ENCODE measurements at places on chromosomes 1 and 21. TPM values are rescaled to one million over a fixed set of nuclear protein-coding genes. Genes with fewer than 3 reads are reported as not detected.

Gene RGSL1
- total RNA-seq = not detected

DNA sequence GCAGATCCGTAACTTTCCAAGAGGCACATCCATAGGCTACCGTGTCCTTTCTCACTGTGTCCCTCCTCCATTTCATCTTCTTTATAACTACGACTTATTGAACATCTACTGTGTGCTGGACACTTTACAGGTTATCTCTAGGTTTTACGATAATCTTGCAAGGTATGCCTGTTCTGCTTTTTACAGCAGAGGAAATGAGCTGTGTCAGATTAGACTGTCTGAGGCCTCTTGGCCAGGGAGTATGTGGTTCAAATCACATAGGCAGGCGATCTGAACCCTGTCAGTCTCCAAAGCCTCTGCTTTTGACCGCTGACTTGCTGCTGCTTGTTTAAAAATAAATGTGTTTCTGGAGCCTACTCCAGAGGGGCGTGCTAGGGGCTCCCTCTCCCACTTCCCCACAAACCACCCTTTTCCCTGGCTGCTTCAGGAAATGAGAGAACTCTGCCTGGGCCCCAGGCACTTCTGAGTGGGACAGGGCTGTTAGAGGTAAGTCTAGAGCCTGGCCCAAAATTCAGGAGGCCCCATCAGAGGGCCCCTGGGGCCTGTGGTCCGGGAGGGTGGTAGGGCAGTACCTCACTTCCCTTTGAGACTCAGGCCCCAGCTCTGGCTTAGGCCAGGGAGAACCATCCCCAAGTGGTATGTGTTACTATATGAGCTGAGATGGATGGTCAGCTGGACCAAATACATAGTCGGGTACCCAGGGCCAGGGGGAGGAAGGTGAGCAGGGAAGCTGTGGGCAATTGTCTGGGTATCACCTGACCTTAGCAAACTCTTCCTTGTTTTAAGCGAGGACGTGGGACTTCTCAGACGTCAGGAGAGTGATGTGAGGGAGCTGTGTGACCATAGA lies 4.4 kb downstream of the PSEN2 start:
- no peak for DNase-seq

Gene SPRR2G
- total RNA-seq = not detected

DNA sequence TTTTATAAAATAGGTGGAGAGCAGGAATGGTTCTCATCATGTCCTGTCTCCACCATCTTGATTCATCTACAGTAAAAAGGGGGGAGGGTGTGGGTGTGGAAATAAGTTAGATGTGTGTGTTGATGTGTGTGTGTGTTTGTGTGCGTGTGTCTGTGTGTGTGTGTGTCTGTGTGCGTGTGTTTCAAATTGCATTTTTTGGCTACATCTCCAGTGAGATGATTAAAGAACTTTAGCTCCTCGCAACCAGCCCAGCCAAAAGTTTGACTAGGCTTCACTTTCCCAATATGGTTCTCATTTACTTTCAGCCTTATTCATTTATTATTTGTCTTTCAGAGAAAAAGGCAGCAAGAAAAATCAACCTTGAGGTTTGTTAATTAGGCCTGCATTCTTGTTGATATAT lies 14.7 kb upstream of the HAO2 start:
- DNase-seq = no peak

Gene TNFRSF18
- not detected for total RNA-seq

GRCh38 chr1:192595299-192595698 lies 19.7 kb downstream of the RGS1 start:
- no peak for DNase-seq

DNA sequence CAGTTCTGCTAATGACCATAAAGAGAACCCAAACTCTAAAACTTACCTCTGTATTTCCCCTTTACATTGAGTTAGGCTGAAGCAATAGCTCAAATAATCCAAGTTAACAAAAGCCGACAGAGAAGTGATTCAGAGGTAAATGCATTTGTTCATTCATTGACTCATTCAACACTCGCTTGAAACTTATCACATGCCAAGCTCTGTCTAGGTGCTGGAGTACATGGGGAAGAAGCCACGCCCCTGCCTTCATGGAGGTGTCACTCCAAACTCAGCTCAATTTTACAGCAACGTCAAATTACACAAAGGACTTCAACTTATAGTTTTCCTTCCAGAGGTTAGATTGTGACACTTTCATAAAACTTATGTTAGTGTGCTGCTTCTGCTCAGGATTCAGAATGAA lies 45.8 kb downstream of the SLC25A24 start:
- no peak for DNase-seq

All from GM23248 (cell line).